Activated naive CD4-positive, alpha-beta T cell treated with anti-CD3 and anti-CD28 coated beads for 36 hours (primary cell): ENCODE measurements at places on chromosomes 2 and 18. TPM values are rescaled to one million over a fixed set of nuclear protein-coding genes. Genes with fewer than 3 reads are reported as not detected.

DNA sequence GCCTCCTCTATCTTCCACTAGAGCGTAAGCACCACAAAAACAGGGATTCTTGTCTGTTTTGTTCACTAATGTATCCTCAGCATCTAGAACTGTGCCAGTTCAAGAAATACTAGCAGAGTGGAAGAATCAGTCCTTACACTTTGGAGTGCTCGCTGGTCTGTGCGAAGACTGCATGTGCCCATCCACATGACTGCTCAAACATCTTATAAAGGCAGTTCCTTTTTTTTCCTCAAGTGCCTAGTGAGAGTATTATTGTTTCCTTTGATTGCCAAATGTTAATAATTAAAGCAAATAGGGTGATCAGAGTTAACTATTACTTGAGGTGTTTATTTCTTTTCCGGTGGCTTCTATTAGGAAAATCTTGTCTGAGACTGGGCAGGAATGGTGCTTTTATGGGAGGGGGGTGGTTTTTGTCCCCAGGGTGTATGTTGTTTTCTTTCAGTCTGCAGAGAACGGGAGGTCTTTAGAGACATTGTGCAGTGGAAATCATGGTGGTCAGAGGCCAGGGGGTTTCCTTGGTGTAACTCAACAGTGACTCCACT lies 45.6 kb upstream of the ITGB6 start:
- DNase-seq, result no peak

- DNase-seq, result no peak
These were observed 19.6 kb downstream of the SPATA3 start for GRCh38 chr2:231015478-231015877.

DNA sequence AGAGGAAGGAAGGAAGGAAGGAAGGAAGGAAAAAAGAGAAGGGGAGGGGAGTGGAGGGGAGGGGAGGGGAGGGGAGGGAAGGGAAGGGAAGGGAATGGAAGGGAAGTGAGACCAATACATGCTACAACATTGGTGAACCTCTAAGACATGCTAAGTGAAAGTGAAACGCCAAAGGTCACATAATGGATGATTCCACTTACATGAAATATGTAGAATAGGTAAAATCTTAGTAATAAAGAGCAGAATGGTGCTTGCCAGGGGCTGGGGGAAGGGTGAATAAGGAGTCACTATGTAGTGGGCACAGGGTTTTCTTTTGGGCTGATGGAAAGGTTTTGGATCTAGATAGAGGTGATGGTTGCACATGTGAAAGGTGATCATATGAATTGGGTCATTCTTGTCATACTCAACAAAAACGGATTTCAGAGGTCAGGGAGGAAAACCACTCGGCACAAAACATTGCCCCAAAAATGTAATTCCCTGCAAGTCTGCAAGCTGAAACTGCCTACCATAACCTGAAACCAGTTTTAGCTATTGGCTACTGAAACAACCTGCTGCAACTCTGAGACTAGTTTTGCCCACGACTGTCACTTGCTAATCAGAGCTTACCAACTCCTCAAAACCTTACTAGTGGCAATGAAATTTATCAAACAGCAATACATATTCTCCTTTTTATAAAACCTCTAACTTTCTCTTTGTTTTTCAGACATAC lies 59.2 kb downstream of the CCDC141 start:
- DNase-seq, result peak; percentile 23

DNA sequence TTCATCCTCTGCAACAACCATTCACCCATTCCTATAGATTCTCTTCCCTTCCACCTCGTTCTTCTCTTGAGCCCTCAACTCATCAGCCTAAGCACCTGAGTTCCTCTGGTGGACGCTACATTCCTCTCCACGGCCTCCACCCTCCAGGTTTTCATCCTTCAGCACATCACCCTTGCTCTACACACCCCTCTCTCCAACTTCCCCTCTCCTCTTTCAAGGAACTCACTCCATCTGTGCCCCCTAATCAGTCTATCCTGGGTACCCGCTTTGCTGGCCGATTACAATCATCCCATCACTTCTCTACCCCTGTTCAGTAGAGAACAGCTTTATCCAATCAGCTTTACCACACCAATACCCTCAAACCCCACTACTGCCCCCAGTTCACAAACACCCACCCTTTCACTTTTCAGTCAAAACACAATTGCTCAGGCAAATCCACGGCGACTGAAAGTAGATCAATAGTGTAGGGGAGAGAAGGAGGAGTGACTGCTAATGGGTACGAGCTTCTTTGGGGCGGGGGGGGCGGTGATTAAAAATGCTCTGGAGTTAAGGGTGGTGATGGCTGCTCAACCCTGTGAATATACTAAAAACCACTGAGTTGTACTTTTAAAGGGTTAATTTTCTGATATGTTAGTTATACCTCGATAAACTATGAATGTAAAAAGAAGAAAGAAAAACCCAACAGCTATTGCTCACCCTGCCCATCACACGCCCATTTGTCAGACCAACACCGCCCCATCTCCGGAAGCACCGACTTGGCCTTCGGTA lies 857 bp downstream of the DYM start:
- DNase-seq, result peak; percentile 46

SLC40A1 gene
- total RNA-seq, result 3.8 TPM

- DNase-seq, result no peak
These were observed 32.5 kb downstream of the INPP5D start for GRCh38 chr2:233092432-233093165.

SIX3 gene
- total RNA-seq, result not detected

DNA sequence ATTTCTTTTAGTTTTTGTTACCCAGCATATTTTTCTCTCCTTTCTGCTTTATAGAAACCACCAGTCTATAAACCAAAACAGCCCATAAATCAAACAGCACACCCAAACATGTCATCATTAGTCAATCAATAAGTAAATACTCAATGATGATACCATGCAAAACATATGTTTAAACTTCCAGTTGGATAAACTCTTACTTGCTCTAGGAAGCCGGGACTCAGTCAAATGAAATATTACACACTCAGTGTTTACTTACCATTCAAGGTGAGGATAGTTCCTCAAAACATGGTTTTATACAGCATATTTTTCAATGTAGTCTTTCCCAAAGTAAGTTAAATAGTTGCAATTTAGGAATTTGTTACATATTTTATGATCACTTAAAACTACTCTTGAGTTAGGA lies 343.6 kb upstream of the NXPH2 start:
- no peak for DNase-seq

DNA sequence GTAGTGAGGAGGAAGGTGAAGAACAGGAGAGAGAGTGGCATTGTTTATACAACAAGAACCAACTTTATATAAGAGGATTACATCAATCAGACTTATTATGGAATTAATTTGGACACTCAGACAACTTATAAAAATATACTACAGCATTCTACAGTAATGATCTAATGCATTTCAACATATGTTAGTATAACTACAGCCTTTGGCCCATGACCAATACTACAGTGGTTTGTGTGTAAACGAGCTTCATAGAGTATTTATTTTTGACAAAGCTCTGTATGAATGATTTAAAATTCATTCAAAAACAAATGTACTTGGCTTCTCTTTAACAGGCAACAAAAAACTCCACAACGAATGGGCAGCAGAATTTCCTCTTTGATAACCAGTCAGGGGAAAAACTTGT lies 72.8 kb downstream of the ZNF521 start:
- no peak for DNase-seq

GRCh38 chr18:60232541-60232940 lies 140.0 kb downstream of the MC4R start:
- DNase-seq, result no peak

DNA sequence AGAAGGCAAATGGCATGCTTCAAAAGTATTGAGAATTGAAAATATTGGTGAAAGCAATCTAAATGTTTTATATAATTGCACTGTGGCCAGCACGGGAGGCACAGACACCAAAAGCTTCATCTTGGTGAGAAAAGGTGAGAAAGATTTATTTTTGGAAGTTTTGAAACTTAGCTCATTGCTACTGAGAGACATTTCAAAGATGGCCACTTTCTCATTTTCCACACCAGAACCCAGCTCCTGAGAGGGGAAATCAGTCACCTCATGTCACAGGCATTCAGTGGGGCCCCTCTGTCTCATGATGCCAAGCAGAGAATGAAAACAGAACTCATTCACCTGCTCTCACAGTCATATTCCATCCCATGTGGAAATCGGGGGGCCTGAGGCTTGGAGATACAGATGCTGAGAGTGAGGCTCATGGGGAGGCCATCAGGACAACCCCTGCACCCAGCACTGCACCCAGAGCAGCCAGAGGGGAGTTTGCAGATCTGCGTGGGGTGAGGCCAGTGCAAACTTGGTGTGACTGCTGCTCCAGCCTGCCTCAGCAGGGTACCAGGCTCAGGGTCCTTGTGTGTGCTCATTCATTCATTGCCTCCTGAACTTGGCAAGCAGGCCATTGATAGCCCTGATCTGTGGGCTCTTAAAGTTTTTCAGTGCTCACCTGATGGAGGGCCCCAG lies 31.4 kb downstream of the IL18R1 start:
- DNase-seq, result no peak

DNA sequence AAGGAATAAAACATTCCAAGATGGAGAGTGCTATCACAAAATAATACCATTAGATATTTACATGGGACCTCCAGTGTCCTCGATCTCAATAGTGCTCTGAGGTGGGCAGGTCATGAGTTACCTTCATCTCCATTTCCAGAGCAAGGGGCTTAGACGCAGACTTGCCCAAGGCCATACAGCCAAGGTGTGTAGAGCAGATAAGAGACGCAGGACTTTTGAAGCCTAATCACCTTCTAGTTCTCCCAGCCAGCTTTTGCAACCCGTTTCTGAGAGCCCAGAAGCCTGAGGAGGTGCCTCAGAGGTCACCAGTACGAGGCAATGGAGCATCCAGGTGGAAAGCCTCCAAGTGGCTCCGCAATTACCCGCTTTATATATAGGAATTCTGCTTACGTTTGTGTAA lies 294.7 kb downstream of the LNPK start:
- no peak for DNase-seq

DNA sequence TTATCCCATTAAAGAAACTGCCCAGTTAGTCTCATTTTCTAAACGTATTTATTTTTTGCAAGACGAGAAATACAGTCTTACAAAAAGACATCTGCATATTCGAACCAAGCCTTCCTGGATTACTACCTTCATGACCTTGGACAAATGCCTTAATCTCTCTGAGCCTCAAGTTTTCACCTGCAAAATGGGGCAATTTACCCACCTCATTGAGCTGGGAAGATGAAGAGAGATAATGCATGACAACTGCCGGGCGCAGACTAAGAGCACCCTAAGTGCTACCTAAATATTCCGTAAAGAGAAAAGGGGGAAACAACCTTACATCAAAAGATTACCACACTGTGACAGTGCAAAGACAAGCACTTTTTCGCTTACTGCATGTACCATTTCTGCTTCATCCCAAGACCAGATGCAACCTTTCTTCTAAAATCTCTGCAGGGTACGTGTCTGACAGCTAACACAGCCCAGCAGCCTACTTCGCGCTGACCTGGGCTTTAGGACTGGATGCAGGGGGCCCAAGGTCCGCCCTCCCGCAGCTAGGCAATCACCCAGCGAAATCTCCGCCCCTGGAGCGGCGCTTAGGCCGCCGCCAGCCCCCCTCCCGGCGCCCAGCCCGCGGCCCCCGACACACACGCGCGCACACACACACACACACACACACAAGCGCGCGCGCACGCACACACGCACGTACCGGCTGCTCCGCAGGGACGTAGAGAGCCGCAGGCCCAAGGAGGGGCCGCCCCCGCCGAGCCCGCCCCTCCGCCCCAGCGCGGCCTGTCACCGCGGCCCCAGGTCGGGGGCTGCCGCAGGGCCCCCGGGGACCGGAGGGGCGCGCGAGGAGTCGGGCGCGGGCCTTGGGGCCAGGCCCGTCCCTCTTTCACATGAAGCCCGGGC lies 766 bp downstream of the MAP3K2 start:
- peak; percentile 66 for DNase-seq

GRCh38 chr2:134717286-134718022 lies 1.3 kb downstream of the TMEM163 start:
- DNase-seq, result no peak

RNF125 gene
- 11.4 TPM for total RNA-seq

GRCh38 chr18:58393295-58393694 lies 235.6 kb downstream of the ALPK2 start:
- DNase-seq, result no peak

GRCh38 chr2:23198316-23199114 lies 186.5 kb upstream of the KLHL29 start:
- no peak for DNase-seq

DNA sequence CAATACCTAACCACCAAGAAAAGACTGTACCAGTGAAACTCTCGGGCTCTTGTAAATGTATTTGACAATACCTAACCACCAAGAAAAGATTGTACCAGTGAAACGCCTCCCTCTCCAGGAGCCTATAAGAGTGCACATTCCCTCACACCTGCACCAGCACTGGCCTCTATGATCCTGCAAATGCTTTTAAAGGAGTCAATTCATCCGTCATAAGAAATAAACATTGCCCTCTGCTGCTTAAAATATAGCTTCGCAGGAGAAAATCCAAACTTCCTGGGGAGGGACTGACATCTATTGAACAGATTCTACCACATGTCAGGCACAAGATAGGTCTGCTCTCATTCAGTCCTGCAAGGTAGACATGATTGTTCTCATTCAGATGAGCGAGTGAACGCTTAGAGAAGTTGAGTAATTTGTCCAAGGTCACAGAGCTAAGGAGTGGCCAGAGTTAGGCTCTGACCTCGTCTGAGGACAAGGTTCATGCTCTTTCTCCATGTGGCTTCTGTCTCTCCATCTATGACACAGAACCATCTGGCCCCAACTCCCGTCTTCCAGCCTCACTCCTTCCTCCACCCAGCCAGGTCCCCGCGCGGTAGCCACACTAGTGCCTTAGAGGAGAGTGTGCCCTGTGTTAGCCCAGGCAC lies 38.7 kb downstream of the MCFD2 start:
- peak; percentile 8 for DNase-seq

DNA sequence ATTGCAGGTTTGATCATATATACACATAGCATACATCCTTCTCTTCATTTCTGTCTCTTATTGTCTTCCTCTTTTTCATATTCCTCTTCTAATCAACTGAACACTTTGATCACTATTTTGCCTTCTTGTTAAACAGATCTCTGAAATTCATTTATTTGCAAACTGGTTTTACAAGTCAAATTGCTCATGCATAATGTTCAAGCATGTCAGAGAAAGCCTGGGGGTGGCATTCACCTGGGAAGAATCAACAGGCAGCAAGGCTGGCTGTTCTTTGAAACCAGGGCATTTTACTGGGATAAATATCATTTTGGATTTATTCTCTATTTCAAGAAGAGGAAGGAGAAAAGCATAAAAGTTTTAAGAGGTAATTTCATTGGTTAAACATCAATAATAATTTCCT lies 66.9 kb upstream of the LRATD1 start:
- DNase-seq, result no peak

GRCh38 chr2:22375096-22375495 lies 1009.9 kb upstream of the KLHL29 start:
- peak; percentile 4 for DNase-seq

- no peak for DNase-seq
These were observed 54.2 kb upstream of the ACSL3 start for GRCh38 chr2:222806526-222807137.

GRCh38 chr2:30499681-30500080 lies 52.6 kb downstream of the LCLAT1 start:
- DNase-seq, result no peak

CHRND gene
- total RNA-seq, result not detected

GRCh38 chr2:204706939-204707338 lies 161.7 kb downstream of the PARD3B start:
- no peak for DNase-seq

FEV gene
- total RNA-seq, result not detected

RNF152 gene
- total RNA-seq, result 0.17 TPM

BOLL gene
- total RNA-seq, result 0.12 TPM
